ENCODE measurements at places on chromosomes 6 and 20. TPM values are rescaled to one million over a fixed set of nuclear protein-coding genes. Genes with fewer than 3 reads are reported as not detected.

DNA sequence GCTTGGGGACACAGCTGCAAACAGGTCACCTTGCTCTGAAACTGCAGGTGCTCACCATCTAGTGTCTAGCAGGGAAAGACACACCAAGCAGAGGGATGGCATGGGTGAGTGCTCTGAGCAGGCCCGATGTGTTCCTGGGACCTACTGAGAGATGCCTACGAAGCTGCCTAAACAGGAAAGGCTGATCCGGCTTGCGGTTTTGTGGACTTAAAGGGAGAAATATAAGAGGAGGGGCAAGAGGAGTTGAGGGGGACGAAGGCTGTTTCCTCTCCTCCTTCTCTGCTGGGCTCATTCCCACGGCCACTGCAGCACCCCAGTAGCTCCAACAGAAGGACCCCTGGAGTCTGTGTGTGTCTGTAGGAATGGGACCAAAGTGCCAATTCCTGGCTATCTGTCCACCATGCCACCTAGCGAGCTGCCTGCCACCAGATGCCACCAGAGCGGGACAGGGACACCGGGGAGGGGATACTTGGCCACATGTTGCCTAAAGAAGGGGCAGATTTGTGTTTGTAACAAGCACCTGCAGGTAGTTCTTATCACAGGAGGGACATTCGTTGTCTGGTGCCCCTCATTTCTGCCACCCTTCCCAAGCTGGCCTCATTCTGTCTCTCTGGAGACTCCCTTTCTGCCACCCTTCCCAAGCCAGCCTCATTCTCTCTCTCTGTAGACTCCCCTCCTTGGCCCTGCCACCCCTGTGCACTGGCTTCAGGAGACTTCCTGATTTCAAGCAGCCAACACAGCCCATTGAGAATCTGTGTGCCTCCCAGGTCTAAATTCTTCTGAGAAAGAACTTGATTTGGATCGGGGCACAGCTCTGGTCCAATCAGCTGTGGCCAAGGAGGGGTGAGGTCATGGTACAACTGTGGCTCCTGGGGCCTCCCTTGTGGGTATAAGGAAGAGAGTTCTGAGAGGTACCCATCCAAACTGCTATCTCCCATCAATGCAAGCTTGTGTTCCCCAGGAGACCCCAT lies 221.8 kb downstream of the ANKRD60 start:
- DNase-seq = no peak

GRCh38 chr6:80607811-80608391 lies 501.4 kb downstream of the BCKDHB start:
- peak; percentile 79 for DNase-seq

- DNase-seq = no peak
These were observed 1.9 kb downstream of the PHIP start for GRCh38 chr6:79076160-79076559.

FBXO30 gene
- 7.3 TPM for total RNA-seq

GRCh38 chr6:159174263-159174969 lies 5.2 kb downstream of the FNDC1 start:
- DNase-seq = peak; percentile 83

DNA sequence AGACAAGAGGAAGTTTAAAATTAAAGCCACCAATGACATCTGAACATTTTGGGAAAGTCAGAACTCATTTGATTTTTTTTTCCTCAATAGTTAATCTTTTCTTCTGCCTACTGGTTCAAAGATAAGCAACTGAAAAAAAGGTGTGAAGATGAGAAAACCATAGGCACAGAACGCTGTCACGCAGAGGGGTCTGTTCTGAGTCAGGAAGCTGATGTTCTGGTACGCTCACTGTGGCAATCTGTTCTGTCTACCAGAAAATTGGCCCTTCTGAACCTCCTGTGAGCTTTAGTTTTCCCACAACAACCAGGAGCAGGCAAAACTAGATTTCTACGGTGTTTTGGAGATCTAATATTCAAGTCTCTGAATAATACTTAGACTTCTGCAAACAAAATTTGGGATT lies 76.7 kb upstream of the ADGRG6 start:
- no peak for DNase-seq

DNA sequence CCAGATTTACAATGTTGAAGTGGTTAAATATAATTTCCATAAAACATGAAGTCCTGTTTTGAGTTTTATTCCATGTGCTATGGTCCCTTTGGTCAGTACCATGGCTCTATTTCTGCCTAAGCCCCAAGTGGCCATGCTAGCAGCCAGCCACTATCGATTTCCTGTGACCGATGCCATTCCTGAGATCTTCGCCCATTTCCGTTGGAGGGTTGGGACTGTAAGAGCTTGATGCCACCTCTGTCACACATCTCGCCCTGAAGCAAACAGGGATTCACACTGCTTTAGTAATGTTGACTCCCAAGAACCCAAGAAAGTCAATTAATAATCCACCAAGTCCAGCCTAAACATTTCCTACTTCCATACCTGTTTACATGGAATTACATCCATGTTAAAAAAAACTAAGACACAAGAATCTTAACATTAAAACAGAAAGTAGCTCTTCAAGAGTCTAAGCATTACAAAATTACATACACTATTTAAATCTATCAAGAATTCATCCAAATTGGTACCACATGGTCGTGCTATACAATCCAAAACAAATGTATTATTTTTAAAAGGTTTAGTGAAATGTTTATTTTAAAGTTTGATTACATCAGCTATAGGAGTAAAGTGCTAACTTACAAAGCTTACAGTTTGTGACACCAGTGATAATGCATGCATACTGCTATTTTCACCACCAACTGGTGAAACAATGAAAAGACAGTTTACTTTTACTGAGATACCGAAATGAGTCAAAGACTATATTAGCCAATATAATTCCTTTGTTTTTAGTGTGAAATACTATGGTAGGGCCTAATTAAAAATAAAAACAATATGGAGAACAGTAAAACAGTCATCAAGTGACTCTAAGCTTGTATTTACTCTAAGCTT lies 2.5 kb downstream of the RBM39 start:
- DNase-seq = no peak

Data from Daoy (cell line).